ENCODE measurements at places on chromosomes 3 and 15.

- DNase-seq: no peak
Measured at GRCh38 chr3:35966629-35967464, 327.5 kb downstream of the ARPP21 start.

DNA sequence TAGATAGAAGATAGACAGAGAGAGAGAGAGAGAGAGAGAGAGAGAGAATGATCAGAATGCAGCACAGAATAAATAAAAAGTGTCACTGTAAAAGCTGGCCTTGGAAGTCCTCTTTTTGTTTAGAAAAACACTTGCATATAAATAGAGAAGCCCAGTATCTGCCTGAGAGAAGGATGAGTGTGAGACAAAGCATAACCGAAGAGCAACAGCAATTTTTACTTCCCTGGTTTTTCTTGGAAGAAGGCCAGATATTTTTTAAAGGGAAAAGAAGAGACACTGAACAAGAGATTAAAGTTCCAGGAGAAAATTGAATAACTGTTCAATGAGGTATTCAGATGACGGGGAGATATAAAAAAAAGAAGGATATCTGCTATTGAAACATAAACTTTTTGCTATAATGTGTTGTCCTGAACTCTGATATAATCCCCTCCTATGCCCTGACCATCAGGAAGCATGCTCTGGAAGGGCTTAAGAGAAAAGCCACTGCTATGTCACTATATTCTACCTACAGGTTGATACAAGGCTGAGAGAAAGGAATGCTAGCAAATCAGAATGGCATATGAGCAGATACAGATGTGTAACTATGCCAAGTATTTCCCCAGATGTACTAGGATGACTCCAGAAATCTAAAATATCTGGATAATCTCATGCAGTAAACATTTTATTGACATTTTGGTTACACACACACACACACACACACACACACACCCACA, 358.9 kb downstream of the RBMS3 start:
- peak; percentile 54 for DNase-seq

DNA sequence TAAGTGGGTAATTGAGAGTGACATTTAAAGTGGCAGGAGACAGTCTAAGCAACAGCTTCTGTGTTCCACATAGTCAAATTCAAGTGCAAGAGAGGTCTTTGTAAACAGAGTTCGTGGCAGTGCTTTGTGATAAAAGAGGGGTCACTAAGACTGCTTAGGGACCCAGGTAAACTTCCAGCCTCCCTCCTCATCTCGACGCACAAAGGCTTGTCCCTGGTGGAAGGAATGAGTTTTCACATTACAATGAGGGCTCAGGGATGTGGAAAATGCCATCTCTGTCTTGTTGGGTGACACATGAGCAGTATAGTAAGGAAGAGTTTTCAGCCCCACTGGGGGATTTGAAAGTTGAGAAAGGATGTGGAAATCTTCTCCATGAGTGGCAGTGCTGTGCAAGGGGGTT, 7.3 kb downstream of the GMNC start:
- no peak for DNase-seq

- no peak for DNase-seq
Measured at GRCh38 chr3:108092501-108092900, 1.7 kb upstream of the CD47 start.

DNA sequence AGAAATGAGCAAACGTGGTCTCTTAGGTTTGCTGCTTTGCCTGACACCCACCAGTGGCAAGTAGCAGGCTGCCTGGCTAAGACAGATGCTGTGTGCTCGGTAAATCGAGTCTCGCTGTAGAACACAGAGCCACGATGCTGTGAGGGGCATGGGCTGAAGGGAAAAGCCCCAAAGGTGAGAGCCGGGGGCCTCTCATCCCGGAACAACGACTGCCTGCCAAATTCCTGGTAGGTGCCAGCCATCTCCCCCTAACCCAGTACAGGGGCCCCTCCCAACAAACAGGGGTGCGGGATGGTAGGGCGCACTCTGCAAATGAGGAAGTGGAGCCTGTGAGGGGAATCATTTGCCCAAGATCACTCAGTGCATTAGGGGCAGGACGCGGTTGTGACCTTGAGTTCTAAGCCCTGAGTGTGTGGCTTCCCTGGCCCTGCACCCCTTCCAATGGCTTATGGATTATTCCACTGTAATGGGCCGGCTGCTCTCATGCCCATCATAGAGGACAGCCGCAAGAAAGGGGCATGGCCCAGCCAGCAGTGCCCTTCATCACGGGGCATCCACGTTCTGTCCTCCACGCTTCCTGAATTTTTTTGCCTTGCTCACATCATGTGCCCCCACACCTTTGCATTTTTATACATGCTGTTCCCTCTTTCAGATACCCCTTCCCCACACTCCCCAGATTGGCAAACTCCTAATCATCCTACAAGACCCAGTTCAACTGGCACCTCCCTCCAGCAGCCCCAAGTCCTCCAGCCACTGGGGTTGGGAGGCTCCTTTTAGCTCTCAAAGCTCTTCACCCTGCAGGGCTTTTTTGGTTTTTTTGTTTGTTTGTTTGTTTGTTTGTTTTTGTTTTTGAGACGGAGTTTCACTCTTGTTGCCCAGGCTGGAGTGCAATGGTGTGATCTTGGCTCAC, 125.4 kb downstream of the NUP210 start:
- DNase-seq: no peak

DNA sequence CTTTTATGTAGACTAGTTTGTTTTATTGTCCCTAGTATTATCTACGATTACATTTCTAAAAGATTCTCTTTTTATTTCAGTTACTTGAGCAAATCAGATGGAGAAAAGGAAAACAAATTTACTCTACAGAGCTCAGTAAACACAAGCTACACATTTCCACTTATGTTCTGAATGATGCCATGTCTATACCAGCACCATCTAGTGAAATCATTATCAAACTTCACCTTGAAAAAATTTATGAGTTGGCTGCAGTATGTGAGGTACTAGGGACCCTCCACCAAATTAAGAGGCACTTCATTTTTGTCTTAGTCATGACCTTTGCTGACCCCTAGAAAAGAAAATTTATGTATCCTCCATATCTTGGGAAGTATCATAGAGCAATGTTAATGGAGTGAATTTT, 827.4 kb downstream of the SI start:
- no peak for DNase-seq

GRCh38 chr3:132625613-132626012, 28.5 kb downstream of the ACKR4 start:
- no peak for DNase-seq

- no peak for DNase-seq
Measured at GRCh38 chr3:38095669-38096483, 41.1 kb downstream of the ACAA1 start.

- DNase-seq: peak; percentile 20
Measured at GRCh38 chr3:194808640-194809097, 123.0 kb downstream of the FAM43A start.

GRCh38 chr3:44439499-44440295, 37.8 kb downstream of the ZNF445 start:
- DNase-seq: peak; percentile 12

DNA sequence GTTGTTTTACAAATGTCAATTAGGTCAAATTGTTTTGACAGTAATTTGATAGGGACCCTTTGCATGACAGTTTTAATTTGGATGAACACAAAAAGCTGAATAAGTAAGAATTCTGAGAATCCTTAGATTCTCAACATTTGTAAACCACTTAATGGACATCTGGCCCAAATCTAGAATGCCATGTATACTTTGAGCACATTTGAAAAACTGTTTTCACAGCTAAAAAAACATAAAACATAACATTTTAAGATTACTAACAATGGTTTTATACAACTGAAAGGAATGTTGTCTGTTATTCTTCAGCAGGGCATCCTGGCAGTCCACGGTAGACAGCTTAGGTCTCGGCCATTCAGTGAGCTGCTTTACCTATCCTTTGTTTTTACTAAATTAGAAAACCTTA, 34.5 kb upstream of the TM2D3 start:
- DNase-seq: peak; percentile 61

- no peak for DNase-seq
Measured at GRCh38 chr15:80948651-80949292, 40.8 kb downstream of the MESD start.

DNA sequence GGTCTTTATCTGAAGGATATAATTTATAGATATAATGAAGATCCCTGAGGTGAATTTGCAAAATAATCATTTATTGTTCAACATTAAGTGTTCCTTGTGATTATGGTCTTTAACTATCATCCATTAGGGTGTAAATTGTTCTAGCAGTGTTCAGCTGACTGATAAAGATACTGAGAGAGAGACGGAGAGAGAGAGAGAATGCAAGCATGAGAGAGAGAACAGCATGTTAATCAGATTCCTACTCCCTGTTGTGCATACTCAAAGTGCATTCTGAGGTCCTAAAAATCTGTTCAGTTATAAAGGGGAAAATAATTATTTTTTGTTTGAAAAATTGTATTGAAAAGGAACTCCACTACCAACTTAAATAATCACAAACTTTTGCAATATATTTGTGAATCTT, 271.0 kb upstream of the CBLB start:
- no peak for DNase-seq

- no peak for DNase-seq
Measured at GRCh38 chr3:174536319-174536718, 322.8 kb upstream of the NAALADL2 start.

GRCh38 chr3:58577269-58577821, at the start of gene FAM107A:
Gene FAM107A, minus strand, starts transcription at chr3:58577391. Its CDS starts 7,531 bp downstream, at chr3:58569860.
- DNase-seq: peak; percentile 57

GRCh38 chr3:177578488-177578887, 381.2 kb upstream of the TBL1XR1 start:
- DNase-seq: no peak

- peak; percentile 80 for DNase-seq
Measured at GRCh38 chr3:113084777-113085176, 94.0 kb downstream of the GTPBP8 start.

DNA sequence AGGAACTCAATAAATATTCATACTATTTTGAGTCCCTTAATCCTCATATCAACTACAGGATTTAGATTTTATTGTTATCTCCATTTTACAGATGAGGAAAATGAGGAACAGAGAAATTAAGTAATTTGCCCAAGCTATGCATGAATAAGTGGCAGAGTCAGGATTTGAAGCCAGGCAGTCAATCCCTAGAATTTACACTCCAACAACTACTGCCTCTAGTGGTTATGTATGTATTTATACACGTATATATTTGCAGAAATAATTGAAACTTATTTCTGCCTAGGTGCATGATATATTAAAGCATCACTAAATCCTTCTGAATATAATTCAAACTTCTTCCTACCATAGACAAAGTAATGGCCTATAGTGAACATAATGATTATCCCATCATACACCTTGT, 137.4 kb downstream of the SERPINI1 start:
- no peak for DNase-seq

- DNase-seq: no peak
Measured at GRCh38 chr3:13891492-13892073, 11.7 kb upstream of the WNT7A start.

GRCh38 chr3:98326105-98326893, 27.4 kb upstream of the OR5K4 start:
- no peak for DNase-seq

DNA sequence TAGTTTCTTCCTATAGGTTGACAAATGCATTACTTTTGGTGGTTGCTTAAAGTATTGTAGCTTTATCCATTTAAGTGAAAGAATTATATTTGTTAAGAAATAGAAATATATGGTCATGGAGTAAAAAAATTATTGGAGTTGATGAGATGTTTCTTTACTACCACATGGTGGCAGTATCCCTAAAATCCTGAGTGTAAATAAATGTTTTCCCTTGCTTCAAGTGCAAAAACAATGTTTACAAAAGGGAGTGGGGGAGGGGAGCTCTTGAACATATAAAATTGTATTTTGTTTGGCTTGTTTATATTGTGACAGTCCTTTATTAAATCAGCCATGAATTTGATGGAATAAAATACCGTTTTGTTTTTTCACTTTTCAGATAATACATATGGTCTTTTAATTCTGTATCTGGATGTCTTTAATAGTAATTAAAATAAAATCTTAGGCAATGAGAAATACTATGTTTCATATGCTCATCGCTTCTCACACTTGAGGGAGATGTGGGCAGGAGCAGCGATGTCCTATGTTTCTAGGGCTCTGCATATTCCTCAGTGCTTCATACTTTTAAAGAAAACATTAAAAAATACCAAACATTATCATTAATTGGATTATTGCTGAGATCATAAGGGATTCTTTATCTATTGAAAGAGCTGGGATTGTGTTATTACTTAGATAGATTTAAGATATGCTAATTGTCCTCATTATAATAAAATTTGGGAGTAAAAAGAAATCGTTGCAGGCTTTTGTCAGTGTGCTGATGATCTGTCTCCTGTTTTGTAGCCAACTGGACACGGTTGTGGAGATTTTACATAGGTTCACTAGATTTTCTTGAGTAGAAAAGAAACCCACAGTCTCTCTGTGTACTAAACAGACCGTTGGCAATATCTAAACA, 349.7 kb downstream of the TUSC7 start:
- peak; percentile 42 for DNase-seq

DNA sequence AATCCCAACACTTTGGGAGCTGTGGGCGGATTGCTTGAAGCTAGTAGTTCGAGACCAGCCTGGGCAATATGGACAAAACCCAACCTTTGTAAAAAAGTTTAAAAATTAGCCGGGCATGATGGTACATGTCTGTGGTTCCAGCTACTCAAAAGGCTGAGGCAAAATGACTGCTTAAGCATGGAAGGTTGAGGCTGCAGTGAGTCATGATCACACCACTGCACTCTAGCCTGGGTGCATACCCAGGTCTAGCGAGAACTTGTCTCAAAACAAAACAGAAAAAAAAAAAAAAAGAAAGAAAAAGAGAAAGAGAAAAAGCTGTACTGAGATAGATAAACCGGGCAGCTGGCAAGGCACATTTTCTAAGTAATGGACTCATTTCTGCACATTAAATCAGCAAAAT, 10.6 kb downstream of the ARPP19 start:
- peak; percentile 70 for DNase-seq

DNA sequence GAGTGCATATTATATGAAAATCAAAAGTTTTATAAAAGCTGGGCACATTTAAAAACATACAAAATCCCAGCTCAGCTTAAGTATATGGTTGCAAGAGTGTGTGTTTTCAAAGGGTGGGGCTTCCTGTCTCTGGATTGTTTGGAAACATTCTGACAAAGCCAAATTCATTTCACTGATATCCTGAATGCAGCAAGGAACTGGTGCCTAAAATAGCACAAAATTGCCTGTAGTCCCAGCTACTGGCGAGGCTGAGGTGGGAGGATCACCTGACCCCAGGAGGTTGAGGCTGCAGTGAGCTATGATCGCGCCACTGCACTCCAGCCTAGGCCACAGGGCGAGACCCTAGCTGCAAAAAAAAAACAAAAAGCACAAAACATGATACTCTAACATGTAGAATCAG, 13.0 kb upstream of the TJP1 start:
- peak; percentile 48 for DNase-seq

GRCh38 chr3:11734-12133, 184.8 kb upstream of the CHL1 start:
- no peak for DNase-seq

All from fibroblast of skin of back (primary cell).